Activated naive CD4-positive, alpha-beta T cell treated with anti-CD3 and anti-CD28 coated beads, Interleukin-2, amount 50 U/mL, for 16 hours (primary cell): ENCODE measurements at places on chromosomes 12 and 14.

DNA sequence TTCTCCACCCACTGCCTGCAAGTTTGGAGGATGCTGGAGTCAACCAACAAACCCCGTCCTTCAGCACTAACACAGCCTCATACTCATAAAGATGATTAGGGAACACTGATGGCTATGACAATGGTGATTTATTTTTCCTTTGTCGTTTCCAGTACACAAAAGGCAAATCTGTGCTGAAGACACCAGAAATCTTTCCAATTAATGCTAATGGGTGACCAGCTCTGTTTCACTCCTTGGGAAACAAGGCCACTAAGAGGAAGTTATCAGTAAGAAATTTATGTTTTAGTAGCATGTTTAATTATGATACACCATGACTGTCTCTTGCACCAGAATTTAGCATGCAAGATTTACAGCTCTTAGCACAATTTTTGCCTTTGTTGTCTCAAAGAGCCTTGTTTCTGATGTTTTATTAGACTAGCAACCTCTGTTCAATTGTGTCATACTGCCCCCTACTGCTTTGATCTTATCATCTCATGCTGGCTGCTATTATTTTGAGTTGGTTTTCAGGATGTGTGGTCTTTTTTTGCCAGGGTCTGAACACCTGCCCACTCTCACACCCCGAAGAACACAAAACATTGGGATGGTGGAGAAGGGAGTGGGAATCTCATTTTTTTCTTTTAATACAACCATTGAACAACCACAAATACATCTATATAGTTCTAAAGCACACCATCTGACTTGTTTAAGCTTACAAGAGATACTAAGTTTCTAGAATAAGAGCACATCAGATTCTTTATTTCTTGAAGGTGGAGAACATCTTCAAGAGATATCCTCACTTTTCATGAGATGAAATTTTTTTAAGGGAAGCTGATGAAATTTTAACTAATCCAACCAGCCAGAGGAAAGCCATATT lies 160.9 kb downstream of the SPTSSA start:
- no peak for DNase-seq

- DNase-seq = no peak
These were observed 56.4 kb downstream of the IFT81 start for GRCh38 chr12:110180591-110181005.

DNA sequence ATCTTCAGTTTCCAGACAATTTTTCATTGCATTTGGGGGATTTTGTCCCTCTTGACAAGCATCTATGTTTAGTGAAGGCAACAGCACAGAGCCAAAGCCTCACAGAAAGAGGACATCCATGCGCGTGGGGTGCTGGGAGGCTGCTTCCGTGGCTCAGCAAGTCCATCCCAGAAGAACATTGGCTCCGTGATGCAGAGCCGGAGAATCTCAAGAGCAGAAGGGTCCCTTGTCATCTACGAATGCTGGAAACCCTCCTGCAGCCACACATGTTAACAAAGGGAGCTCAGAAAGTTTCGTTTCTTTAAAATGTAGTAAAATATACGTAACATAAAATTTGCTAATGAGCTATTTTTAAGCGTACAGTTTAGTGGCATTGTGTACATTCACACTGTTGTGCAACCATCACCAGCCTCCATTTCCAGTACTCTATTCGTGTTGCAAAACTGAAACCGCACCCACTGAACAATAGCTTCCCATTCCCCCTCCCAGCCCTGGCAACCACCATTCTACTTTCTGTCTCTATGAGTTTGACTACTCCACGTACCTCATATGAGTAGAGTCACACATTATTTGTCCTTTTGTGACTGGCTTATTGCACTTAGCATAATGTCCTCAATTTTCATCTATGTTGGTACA lies 185.9 kb downstream of the TTC7B start:
- no peak for DNase-seq

- DNase-seq = no peak
These were observed 1311.9 kb downstream of the LRFN5 start for GRCh38 chr14:42918615-42919014.

- DNase-seq = no peak
These were observed 11.8 kb upstream of the KSR2 start for GRCh38 chr12:117980616-117981015.

DNA sequence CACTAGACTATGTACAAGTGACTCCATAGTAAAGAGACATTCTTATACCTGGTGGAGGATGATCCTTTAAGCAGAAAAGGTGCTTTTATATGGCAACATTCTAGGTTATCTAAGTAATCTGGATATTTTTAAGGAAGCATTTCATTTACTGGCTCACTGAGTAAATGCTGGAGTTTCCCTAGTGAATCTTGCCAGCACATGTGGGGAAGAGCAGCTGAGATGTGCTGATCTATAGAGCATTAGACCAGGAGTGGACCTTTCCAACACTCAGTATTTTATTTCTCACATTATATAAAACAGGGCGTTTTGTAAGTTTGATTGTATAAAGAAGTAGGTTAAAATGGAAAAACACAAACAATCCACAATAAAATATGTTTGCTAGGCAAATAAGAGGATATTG lies 478.5 kb downstream of the ATP23 start:
- DNase-seq = no peak

GRCh38 chr14:78705989-78706388 lies 535.8 kb downstream of the NRXN3 start:
- no peak for DNase-seq

DNA sequence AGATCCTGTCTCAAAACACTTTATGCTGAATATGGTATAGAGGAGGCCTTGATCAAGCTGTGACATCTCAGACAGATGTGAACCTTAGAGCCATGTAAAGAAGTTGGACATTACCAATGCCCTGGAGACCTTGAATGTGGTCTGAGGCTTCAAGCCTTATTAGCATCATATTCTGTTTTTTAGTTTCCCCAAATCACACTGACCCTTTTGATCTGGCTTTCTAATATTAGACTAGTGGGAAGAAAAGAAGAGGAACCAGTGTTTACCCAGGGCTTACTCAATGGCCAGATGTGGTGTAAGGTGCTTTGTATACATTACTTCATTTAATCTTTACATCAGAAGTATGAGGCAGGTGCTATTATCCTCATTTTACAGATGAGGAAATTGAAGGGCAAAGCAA lies 10.6 kb upstream of the TBPL2 start:
- DNase-seq = no peak

- DNase-seq = no peak
These were observed 174.3 kb upstream of the CCND2 start for GRCh38 chr12:4099276-4099675.

GRCh38 chr12:87274594-87275245 lies 754.5 kb downstream of the C12orf50 start:
- DNase-seq = no peak

DNA sequence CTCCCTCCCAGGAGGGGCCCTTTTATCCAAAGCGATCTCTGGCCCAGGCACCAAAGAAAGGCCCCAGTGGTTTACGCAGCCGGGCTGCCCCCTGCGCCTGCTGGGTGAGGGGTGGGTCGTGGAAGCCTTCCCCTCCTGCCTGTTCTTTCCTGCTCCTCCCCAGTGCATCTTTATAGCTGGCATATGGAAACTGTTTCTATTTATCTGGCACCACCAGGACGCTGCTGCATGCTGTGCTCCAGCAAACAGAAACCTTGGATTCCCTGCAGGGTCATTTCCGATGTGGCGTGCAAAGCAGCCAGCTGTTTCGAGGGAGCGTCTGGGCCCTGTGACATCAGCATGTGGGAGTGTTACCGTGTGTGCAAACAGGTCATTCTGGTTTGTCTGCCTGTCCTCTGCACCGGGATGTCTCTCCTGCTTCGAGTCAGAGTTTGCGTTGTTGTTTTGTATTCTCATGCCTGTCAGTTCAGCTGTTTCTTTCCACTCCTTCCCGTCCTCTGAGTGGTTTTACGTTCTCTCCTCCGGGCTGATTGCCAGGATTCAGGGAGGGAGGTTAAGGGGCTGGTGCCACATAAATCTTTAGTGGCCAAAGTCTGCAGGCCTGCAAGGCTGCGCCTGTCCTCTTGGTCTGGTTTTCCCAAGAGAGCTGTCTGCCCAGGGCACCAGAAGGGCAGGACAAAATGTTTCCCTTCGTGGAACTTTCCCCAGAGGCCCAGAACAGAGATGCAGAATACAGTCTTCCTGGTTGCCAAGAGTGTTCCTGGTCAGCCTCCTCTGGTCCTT lies 24.6 kb downstream of the TPCN1 start:
- DNase-seq = no peak

- no peak for DNase-seq
These were observed 15.3 kb downstream of the FBRSL1 start for GRCh38 chr12:132505105-132505851.

DNA sequence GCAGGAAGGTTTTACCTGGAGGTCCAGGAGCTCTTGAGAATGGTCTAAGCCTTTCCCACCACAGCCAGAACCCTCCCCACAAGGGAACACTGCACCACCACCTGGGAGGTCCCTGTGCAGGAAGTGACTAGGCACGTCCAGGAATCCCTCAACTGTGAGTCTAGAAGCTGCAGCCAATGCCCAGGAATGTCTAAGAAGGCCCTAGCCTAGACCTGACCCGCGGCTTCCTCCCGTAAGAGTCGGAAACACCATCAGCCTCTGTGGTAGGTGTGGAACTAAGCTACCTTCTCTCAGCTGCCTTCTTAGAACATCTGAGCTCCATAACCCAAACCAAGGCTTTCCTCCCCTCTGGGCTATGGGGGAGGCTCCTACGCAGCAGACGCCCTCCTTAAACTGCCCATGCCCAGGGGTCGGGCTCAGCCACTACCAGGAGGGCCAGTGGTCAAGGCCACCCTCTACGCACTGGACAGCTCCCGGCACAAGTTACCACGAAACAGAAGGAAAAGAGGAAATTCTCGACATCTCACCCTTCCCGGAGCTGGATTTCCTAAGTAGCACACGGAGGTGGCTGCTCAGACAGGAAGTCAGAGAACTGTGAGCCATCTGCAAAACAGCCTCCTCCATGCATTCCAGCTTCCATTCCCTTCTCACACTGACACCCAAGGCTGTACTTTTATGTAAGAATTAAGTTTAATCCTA lies 25.5 kb downstream of the ZFYVE21 start:
- DNase-seq = no peak

GRCh38 chr14:88955455-88955854 lies 131.0 kb downstream of the TTC8 start:
- no peak for DNase-seq

- no peak for DNase-seq
These were observed 63.9 kb upstream of the MAP1LC3B2 start for GRCh38 chr12:116495260-116495659.

DNA sequence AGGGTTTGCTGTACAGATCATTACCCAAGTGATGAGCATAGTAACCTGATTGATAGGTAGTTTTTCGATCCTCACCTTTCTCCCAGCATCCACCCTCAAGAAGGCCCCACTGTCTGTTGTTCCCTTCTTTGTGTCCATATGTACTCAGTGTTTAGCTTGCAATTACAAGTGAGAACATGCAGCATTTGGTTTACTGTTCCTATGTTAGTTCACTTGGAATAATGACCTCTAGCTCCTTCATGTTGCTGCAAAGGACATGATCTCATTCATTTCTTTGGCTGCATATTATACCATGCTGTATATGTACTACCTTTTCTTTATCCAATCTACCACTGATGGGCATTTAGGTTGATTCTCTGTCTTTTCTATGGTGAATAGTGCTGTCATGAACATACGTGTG lies 181.6 kb upstream of the FOXG1 start:
- no peak for DNase-seq

DNA sequence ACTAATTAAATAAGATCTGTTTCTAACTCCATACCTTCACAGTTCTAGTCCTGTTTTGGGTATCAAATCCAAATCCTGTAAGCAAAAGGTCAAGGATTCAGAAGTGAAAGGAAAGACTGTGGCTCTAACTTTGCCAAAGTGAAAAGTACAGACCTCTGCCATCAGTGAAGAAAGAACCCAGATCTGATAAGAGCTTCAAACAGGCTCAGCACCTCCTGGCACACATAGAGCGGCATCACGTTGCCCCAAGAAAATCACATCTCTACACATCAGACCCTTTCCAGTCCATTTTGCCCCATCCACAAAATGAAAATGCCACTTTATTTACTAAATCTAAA lies 23.2 kb downstream of the CLIP1 start:
- no peak for DNase-seq

DNA sequence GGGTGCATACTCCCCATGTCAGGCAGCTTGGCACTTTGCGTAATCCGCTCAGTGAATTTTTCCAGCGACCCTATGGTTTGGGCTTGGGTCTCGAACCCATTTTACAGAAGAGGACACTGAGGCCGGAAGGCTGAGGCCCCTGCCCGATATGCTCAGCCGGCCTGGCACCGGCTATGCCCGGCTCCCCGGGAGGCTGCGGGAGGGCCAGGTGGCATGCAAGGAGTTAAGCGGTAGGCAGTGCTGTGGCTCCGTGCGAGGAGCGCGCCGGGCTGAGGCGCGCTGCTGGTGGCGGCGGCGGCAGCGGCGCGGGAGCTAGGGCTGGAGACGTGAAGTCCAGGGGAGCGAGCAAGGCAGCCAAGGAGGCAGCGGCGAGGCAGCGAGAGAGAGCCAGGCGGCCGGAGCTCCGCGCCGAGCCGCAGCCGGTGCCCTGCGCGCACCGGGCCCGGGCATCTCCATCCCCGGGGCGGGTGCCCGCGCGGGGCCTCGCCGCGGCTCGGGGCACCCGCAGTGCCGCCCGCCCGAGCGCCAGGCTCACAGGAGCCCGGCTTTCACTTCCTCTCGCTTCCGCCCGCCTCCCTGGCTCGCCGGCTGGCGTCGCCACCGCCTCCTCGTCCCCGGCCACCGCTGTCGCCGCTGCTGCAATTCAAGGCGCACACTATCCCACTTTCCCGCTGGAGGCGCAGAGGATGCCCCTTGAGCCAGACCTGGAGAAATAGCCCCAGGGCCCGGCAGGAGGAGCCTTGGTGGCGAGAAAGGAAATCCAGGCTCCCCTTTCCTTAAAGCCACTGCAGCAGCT lies at the start of gene WSCD2:
WSCD2 (plus strand) TSS at position 272 of the 796 bp plus-strand sequence. CDS start 66,545 bp downstream, outside the sequence.
- DNase-seq = no peak

DNA sequence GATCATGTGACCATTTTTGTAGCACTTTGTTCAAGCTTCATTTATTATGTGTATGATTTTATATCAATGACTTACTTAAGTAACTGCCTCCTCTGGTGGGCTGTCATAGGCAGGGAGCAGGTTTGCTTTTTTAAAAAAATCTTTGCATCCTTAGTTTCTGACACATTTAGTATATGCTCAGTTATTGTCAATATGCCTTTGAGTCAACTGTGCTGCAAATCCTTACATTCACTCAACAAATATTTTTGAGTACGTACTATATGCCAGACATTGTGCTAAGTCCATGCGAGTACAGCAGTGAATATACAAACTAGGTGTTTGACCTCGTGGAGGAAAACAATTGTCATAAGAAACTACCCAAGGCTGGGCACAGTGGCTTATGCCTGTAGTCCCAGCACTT lies 4.4 kb upstream of the ANAPC5 start:
- no peak for DNase-seq
